ENCODE measurements at places on chromosomes 2 and 18.

DNA sequence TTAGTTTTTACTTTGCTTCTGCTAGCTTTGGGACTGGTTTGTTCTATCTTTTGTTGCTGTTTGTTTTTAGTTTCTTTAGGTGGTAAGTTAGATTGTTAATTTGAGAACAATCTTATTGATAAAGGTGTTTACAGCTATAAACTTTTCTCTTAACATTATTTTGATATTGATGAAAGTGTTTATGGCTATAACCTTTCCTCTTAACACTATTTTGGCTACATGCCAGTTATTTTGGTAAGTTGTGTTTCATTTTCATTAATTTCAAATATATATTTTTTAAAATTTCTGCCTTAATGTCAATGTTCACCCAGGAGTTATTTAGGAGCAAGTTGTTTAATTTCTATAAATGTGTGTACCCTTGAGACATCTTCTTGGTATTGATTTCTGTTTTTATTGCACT, 229.6 kb upstream of the SYT4 start:
- DNase-seq = no peak

DNA sequence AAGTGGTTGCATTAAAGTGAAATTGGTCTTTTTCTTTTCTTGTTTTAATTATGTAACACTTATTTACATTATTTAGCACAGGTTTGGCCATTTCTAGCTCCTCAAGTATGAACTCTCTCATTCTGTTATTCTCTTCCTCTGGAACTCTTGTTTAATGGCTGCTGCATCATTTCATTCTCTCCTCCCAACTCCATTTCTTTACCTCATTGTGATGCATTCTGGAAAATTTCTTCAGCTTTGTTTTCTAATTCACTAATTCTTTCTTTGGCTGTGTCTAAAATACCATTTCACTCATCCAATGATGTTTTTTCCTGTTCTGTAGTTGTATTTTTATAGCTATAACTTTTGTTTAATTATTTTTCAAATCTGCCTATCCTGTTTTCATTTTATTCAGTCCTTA, 22.5 kb upstream of the NMUR1 start:
- no peak for DNase-seq

DNA sequence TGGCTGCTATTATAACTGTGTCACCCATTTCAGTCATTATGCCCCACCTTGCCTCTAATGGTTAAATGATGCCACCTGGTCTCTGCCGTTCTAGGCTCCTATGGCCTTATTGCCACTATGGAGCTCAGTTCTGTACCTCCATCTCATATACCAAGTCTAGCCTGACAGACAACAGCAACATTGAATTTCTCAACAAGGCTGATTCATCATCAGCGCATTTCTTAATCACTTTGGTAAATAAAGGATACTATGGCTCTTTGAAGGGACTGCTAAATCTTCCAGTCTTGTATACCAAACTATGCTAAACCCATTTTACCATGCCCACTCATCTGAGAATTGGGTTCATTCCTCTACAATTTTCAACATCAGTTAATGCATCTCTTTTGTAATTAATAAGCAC, 784.5 kb upstream of the CELF4 start:
- DNase-seq = no peak

- DNase-seq = no peak
These were observed 330.8 kb downstream of the CYP26B1 start for GRCh38 chr2:71816815-71817214.

- DNase-seq = no peak
These were observed 101.2 kb upstream of the SMAD2 start for GRCh38 chr18:48031641-48032040.

DNA sequence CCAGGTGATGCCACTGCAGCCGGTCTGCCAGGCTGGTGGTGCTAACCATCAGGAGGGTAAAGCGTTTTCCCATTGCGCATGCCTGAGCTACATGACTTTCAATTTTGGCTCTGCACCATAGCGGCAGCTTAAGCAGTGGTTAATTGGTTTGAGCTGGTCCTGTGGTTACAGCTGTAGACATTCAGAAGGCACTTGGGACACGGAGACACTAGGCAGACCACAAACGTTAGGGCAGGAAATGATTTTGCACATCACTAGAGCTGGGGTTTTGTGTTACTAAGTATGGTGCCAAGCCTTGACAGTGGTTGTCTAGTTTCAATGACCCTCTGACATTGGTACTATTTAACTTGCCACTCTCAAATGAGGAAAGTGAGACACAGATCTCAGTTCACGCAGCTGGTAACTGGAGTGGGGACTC, 28.9 kb upstream of the CNOT11 start:
- DNase-seq = no peak

DNA sequence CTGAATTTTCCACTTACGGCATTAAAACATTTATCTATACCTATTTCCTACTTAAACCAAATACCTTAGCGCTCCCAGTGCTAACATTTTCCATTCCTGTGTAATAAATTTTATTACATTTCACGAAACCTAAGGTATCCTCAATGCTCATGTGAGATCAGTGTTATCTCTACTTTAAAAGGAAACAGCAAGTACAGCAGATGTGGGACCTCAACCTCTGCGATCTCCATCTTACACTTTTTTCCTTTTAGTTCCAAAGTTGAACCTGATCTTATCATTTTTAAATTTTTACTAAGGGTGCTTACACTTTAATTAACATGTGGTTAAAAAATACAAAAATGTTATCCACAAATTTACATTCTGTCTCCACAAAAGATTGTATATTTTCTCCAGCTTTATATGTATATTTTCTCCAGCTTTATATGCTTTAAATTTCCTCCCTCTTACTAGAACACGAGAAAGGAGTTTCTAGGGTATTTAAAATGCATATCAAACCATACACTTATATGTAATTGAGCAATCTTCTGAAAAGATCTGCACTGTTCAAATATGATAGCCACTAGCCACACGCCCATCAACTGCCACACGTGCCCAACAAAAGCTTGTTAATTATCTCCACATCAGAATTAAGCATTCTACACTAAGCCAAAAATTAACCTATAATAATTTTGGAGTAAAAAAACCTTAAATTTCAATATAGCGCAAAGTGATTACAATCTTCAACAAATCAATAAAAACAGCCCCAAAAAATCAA, 38.1 kb downstream of the MBOAT2 start:
- DNase-seq = no peak

DNA sequence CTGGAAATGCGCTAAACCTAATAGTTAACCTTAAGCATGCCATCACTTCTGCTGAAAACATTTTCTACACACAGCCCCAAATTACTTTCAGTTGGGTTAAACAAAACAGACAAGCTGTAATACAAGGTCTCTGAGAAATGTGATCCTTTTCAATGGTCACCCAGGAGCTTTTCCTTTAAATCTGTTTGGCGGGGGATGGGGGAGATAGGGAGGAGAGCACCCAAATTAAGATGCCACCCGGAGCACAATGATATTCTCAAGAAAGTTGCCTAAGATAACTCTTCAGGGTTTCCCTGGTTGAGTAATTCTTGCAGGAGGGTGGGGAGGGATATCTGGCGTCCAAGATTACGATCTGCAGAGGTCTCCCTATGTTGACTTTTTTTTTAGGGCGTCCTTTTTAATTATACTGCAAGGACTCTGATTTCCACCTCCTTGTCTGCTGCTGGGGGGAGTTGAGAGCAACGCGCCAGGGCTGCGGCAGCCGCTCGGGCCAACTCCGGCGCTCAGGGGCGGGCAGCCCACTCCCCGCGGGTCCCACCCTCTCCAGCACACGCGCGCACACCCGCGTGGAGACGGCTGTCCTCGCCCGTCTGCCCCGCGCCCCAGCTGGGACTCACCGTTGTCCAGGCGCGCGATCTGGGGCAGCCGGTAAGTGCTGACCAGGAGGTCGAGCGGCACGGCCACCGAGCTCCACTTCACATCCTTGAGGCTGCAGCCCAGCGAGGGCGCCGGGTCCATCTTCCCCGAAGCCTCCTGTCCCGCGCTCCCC, 807 bp downstream of the GAREM1 start:
- no peak for DNase-seq

DNA sequence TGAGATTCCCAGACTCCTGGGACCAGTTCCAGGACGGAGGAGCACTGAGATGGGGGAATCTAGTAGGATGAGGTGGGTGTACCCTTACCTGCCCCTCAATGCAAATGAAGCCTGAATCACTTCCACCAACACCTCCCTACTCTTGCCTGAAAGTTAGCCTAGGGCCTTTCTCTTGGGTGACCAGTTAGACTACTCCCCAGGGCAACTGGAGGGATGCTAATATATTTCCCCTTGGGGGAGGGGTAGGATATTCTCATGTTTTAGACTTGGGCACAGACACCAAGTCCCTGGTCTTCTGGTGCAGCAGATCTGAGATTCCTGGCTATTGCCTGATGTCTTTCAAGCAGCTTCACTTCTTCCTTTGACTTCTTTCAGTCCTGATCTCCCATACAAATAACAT, 334.5 kb downstream of the ALK start:
- no peak for DNase-seq

- DNase-seq = no peak
These were observed 529.2 kb downstream of the EPHA4 start for GRCh38 chr2:221042926-221043325.

GRCh38 chr2:184053326-184053725, 545.0 kb upstream of the ZNF804A start:
- no peak for DNase-seq

GRCh38 chr2:153474407-153474806, 4.2 kb downstream of the RPRM start:
- no peak for DNase-seq

GRCh38 chr18:55509631-55510324, 78.2 kb downstream of the TCF4 start:
- DNase-seq = no peak

DNA sequence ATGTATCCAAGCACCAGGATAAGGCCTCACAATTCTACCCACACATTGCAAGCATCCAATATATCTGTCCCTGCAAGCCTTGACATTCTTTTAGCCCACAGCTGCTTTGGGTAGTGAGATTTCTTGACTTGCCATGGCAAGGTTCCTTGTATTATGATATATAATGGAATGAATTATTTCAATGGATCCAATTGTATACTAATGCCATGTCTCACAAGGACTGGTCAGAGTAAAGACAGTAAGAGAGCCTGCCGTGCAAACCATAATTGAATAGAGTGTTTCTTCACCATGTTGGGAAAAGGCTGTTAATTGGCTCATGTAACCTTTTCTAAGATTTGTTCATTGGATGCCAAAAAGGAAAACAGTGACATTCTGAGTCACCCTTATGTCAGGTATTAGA, 64.3 kb upstream of the RBBP8 start:
- DNase-seq = no peak

DNA sequence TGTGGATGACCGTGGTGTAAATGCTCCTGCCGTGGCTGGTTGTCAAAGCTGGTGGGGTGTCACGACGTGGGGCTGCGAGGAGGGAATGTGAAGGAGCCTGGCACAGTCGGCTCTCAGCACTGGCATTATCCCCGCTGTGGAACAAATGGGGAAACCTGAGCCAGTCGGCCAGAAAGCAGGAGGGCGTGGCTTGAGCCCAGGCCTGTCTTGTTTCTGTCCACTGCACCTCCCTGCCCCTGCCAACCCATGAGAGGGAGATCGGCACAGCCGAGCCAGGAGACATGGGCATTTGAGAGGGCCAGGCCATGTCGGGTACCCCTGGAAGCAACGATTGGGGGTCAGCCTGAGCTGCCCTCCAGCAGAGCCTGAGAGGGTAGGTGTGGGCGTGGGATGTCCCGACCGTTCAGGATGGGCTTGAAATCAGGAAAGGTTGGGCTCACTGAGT, 44.5 kb downstream of the PDIA6 start:
- DNase-seq = no peak

- no peak for DNase-seq
These were observed 19.7 kb downstream of the MIB1 start for GRCh38 chr18:21760321-21760720.

DNA sequence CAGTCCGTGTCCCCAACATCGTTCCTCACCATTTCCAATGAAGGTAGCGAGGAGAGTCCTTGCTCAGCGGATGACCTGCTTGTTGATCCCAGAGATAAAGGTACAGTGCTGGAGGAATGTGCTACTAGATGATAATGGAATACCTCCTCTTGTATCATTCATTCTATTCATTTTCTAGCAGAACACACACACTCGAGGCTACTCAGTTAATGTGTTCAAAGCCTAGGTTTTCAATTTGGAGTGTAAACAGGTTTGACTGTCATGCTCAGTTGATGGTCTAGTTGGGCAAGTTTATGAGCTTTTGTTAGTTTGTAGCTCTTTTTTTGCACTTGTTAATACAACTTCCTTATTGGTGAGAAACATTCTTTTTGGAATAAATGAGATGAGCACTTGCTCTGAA, 114.2 kb downstream of the ICA1L start:
- no peak for DNase-seq

DNA sequence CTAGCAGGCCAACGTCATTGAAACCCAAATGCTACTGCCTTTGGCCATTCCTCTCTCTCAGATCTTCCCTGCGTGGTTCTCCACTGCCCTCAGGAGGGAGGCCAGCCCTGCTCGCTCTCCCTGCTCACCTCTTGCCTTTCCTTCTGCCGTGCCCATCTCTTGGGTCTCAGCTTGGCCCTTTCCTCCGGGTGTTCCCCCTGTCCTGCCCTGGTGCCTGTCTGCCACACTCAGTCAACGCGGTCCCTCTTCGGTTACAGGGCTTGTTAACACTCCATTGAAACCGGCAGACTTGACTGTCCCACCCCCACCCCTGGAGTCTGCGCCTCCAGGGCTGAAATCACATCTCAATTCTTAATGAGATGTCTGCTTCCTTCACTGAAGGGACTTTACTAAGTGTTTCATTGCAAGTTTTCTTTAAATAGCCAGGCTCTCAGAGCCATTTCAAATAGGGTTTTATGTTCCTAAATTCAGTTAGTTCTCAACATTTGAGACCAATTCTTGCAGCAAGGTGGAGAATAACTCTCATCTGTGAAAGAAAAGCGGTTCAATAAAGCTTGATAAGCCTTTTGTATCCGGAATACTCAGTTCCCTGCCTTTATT, 237.6 kb downstream of the DYSF start:
- no peak for DNase-seq

DNA sequence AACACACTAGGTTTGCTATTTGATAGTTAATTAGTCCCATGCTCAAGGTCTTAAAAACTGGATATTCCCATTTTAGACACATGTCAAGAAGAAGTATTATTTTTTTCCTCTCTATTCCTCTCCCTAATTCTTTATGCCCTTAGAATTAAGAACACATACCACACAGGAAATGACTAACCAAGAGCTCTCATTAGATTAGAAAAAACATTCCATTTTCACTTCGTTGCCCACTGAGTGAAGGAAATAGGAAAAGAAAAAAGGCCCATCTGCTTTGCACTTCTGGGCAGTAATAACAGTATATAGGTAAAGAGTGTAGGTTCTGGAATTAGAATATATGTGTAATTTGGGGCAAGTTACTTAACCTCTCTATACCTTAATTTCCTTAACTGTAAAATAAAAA, 26.9 kb downstream of the ACADL start:
- DNase-seq = no peak

- no peak for DNase-seq
These were observed 18.1 kb downstream of the ARHGAP28 start for GRCh38 chr18:6747646-6748045.

GRCh38 chr18:29087616-29088246, 910.8 kb upstream of the CDH2 start:
- no peak for DNase-seq

GRCh38 chr2:217206016-217206725, 346.3 kb upstream of the TNP1 start:
- no peak for DNase-seq

All from stimulated activated CD4-positive, alpha-beta T cell treated with anti-CD3 and anti-CD28 coated beads, TNF-alpha, amount 100 ng/mL, for 4 hours (primary cell).